ENCODE measurements at places on chromosomes 7 and 10. TPM values are rescaled to one million over a fixed set of nuclear protein-coding genes. Genes with fewer than 3 reads are reported as not detected.
A peak's percentile ranks its signal among the peaks of the same experiment; 100 is the strongest.

GRCh38 chr7:80273327-80273726 is 138.7 kb downstream of the GNAI1 start:
- H3K27me3 ChIP-seq, result no peaks in the 10 kb centered on the region
- no peaks in the 10 kb centered on the region for H3K36me3 ChIP-seq
- no peak overlapping the region for H3K27ac ChIP-seq
- no peak overlapping the region for H3K4me3 ChIP-seq
- H3K4me1 ChIP-seq, result peaks cover 13% of the 10 kb centered on the region

- no peaks in the 10 kb centered on the region for H3K27me3 ChIP-seq
- peak overlapping the region; percentile 75 for H3K4me3 ChIP-seq
- H3K4me1 ChIP-seq, result peaks cover 42% of the 10 kb centered on the region
- no peak overlapping the region for H3K27ac ChIP-seq
- H3K36me3 ChIP-seq, result no peaks in the 10 kb centered on the region
- DNase-seq, result no peak
These were observed 826 bp downstream of the PODXL start for GRCh38 chr7:131555552-131556052.

DNA sequence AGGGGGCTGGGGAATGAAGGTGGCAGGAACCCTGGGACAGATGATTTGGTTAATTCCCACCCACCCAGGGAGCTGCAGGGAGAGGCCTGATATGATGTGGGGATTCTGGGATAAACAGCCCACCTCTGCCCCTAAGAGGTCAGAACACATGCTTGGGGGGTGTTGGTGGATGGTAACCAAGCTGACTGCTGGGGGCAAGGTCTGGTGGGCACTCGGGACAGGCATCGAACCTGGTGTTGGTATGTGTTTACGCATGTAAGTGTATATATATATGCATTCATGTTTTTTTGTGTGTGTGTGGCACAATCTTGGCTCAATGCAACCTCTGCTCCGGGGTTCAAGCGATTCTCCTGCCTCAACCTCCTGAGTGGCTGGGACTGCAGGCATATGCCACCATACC is 80.7 kb upstream of the TMEM248 start:
- H3K4me1 ChIP-seq, result no peaks in the 10 kb centered on the region
- no peak overlapping the region for H3K4me3 ChIP-seq
- no peak for DNase-seq
- H3K36me3 ChIP-seq, result no peaks in the 10 kb centered on the region

GRCh38 chr10:114938856-114939193 is 830 bp downstream of the TRUB1 start:
- peaks cover 9% of the 10 kb centered on the region for H3K4me1 ChIP-seq
- 0 out of 2 replicates have a peak overlapping the region, but pooled peaks have one; percentile 63 for H3K27ac ChIP-seq
- H3K36me3 ChIP-seq, result peaks cover 4% of the 10 kb centered on the region

AKR1C3 gene
- total RNA-seq, result 1,870 TPM

All from PC-9 (cell line).